ENCODE measurements at places on chromosomes 5 and 9.

DNA sequence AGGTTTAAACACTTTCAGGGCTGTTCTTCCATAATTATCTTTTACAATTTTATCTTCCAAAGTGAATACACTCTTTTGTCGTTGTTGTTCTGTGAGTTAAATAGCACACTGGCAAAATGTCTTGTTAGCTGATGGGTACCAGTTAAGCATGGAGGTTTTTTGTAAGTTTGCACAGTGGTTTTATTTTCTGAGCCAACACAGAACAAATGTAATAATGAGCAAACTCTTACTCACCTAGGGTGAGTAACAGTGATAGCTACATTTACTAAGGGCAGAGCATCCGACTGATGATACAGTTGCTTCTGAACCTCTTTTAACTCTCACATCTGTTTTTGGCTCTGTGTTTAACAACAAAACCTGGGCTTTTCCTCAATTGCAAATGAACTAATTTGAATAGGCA, 103.2 kb downstream of the CTNND2 start:
- no peak for DNase-seq

DNA sequence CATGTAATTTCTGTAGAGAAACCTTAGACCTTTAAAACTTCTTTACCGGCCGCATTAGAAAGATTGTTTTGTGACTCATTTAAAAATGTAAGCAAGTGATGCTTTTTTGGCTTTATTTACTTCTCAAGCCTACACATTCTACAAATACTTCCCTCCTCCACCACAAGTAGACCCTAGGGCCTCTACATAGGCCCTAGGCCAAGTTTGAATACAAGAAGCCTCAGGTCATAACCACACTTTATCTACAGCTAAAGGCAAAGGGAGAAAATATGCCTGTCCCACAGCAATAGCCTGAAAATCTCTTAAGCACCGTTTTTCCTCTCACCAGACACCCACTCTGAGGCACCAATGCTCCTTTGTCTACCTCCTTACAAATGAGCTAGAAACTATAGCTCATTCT, 53.9 kb downstream of the CSNK1A1 start:
- no peak for DNase-seq

- no peak for DNase-seq
These were observed 23.6 kb upstream of the ANXA2R start for GRCh38 chr5:43063721-43064171.

GRCh38 chr9:123069010-123069481, 35.6 kb downstream of the GPR21 start:
- DNase-seq = no peak

DNA sequence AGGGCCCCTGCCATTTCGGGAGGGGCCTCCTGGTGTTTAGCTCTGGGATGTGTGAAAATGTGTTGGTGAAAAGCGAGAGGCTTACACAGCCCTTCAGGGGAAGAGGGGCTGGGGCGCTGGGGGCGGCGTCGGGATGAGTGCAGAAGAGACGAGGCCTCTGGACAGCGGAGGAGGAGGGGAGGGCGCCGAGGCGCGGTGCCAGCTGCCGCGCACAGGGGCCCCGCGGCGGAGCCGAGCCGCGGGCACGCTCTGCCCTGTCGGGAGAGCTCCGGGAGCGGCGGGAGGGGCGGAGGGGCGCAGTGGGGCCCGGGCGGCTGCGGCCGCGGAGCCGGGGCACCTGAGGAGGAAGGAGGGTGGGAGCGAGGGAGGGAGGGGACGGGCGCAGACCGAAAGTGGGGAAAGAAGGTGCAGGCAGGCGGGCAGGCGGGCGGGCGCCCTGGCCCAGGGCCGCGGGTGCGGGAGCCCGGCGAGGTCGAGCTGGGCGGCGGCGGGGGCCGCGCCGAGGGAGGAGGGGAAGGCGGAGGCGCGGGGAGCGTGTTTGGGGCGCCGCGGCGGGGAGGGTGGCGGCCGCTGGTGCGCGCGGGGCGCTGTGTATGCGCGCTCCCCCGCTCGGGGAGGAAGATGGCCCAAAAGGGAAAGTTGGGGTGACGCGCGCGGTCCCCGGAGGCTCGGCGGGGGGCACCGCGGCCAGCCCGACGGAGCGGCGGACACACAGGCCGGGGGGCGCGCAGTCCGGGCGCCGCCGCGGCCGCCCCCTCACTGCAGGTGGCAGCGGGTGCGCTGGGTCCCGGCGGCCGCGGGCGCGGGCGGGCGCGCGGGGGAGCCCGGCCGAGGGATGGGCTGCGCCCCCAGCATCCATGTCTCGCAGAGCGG, at the start of gene PDE8B:
Gene PDE8B, plus strand, starts transcription at position 590 of the 873 bp plus-strand sequence. Its CDS starts 246 bp downstream, at position 836.
- peak; percentile 36 for DNase-seq

DNA sequence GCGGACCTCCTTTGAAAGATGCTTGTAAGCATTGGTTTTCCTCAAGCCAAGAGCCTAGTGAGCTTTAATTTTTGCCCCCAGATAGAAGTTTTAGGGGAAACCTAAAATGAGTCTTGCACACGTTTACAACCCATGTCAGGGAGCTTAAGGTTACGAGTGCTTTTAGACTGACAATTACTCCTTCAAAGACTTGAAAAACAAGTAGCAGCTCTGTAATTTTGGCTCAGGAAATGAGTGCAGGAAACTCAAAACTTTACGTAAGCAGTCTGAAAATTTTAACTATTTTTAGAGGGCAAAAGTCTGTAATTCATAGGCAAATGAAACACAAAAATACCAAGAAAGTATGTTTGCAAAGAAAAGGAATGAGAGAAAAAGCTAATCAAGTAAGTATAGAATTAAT, 36.8 kb downstream of the UBE2QL1 start:
- DNase-seq = no peak

DNA sequence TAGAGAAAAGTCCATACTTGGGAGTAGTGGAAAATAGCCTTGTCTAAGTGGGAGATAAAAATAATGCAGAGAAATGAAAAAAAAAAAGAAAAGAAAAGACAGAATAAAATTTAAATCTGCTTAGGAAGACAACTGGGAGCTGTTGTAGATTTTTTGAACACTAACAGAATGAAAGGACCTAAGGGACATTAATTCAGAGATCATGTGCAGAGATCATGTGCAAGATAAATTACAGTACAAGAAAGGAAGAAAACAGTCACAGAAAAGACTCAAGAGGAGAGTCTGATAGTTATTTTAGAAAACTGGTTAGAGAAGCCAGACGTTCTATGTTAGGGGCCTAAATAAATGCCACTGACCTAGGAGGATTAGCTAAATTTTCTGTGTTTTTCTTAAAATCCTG, 1226.8 kb upstream of the NUDT12 start:
- no peak for DNase-seq

DNA sequence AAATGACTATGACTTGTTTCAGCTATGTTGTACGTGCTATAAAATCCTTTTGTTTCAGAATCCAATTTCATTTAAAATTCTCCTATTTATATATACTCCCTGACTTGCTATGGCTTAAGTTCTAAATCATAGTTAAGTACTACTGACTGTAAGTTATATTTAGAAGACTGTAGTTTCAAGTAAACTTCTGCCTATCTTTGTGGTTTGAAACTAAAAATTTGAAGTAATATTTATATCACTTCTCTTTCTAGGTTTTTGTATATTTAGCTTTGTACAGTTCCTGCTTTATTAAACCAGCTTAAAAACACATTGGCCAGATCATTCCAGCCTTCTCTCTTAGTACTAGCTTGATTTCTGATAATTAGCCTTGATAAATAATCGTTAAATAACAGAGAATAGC, 196.3 kb downstream of the MLLT3 start:
- no peak for DNase-seq

DNA sequence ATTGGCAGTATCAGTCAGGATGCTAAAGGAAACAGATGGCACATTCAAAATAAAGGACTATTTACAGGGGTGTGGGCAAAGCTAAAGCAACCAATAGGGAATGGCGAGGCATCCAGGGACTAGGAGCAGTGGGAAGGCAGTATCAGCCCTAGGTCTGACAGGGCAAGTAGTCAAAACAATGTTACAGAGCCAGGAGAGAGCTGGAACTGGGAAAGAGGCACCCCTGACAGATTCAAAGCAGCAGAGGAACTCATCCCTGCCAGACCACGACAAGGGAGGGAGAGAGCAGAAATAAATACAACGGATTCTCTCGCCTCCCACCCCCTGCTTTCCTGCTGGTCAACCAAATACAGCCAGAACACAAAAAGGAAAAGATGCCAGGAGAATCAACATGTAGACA, 371.5 kb downstream of the NR2F1-AS1 start:
- DNase-seq = no peak

- no peak for DNase-seq
These were observed 90.8 kb downstream of the C5orf15 start for GRCh38 chr5:133877351-133878235.

- DNase-seq = no peak
These were observed 150.0 kb upstream of the IRX2 start for GRCh38 chr5:2901511-2901910.

DNA sequence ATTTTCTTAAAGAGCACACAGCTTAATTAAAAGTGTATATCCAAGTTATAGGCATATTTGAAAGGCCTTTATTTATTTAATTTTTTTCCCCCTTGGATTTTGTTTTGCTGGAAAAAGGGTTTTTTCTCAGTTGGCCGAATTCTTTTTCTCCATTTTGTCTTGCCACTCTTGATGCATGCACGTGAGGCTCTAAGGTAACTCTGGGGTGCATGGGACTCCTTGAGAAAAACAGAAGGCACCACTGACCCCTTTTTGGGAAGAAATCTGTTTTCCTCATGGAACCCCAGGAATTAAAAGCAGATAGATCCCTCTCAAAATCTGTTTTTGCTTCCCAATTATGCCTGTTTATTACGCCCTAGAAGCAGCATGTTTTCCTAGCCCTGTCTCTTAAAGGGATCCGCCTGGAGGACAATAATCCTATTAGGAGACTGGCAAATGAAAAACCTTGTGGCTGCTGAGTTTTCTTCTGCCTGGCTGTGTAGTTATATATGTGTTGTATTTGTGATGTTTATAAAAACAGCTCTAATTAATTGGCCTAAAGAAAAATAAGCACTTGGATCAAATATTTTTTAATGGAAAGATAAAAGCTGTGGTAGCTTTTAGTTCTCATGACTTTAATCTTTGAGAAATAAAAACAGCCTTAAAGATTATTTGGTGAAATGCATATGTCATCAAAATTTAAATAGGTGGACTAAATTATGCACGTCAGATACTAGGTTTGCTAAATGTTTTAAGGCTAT, 435.1 kb upstream of the CDH9 start:
- no peak for DNase-seq

- DNase-seq = no peak
These were observed 25.3 kb upstream of the SLC1A1 start for GRCh38 chr9:4464911-4465513.

DNA sequence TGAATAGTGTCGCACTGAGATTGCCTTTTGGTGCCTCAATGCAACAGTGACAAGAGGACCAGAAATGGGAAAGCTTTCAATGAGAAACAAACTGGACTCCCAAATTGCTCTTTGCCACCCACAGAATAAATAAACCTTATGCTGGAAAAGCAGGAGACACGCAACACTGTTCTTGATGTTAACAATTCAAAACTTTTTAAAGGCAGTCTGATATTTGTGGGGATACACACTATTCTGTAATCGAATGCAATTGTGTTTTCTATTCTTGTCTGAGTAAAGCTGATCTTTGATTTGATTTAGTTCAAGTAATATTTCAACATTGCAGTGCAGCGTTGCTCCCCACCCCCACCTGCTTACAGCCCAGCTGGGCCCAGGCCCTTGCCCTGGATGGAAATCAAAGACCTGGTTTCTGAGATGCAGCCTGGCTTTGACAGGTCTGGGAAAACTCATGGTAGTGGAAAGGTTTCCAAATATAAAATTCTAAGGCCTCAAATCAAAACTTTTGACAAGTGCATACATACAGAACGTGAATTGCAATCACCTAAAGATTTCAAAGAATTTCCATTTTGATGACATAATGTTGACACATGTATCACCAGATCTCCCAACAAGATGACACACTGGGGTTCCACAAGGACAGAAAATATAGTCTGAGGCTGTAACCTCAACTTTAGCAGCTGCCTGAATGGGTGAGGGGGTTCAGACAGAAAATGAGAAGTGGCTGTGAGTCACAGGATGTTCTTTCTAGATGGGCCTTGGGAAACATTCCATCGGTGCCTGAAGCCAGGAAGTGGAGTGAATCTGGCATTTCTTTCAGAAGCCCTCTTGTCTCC, 55.1 kb downstream of the ABCA1 start:
- DNase-seq = no peak

- DNase-seq = no peak
These were observed 25.1 kb downstream of the ARHGAP26 start for GRCh38 chr5:142795251-142795650.

GRCh38 chr9:71646131-71646530, 122.2 kb downstream of the CEMIP2 start:
- DNase-seq = no peak

Data from dorsolateral prefrontal cortex (tissue), 122 donors.